ENCODE measurements at places on chromosomes 7 and 10.

GRCh38 chr7:117975476-117975875 is 102.2 kb upstream of the CTTNBP2 start:
- no peak for DNase-seq

- DNase-seq, result peak; percentile 66
Observed at GRCh38 chr10:74799721-74800221, 26.6 kb upstream of the KAT6B start.

GRCh38 chr10:75540357-75540966 is 109.0 kb downstream of the LRMDA start:
- DNase-seq, result no peak

- DNase-seq, result peak; percentile 38
Observed at GRCh38 chr10:118850418-118851061, 95.8 kb upstream of the CACUL1 start.

GRCh38 chr7:90256778-90257177 is 11.8 kb downstream of the CFAP69 start:
- DNase-seq, result no peak

DNA sequence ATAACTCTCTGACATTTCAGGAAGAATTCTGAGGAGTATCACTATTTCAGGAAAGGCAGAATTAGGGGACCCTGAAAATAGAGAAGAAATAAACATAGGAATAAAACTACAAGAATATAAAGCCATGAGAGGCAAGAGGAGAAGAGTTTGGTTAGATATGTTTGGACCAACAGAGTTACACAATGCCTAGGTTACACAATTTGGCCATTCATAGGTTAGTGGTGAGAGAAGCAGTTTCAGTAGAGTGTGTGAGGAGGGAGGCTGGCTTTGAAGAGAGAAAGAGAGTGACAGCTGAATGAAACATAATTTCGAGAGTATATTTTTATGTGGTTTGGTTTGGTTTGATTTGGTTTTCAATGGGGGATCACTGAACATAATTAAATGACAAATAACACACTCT is 783.2 kb upstream of the LRRN3 start:
- peak; percentile 70 for DNase-seq

DNA sequence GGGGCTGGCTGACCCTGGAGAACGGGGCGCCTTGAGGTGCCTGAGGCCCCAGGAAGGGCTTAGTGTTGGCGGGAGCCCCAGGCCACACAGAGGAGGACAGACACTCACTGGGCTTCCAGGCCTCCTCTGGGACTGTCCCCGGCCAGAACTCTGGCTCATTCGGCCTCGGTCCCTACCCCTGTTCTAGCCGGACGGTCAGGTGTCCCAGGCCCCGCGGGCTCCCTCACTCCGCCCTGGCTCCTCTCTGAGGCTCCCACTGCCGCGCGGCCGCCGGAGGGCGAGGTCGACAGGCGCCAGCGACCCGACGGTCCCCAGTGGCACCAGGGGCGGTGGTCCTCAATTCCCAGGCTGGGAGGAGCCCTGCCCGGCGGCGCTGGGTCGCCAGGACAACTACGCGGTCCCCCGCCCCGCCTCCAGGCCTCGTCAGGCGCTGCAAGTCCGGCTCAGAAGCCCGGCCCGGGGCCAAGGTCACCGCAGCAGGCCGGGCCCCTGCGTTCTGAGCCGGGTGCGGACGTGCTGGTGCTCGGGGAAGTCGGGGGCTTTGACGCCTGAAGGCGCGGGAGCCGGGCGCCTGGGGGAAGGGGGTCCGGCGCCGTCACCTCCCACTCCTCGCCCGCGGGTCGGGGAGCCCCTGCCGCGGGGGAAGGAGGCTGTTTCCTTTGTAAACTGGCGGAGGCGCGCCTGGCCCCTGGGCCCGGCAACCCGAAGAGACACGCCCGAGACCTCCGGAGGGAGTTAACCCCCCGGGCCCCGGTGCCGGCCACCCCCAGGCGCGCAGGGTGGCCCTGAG is 1.1 kb upstream of the PWWP2B start:
- peak; percentile 67 for DNase-seq

DNA sequence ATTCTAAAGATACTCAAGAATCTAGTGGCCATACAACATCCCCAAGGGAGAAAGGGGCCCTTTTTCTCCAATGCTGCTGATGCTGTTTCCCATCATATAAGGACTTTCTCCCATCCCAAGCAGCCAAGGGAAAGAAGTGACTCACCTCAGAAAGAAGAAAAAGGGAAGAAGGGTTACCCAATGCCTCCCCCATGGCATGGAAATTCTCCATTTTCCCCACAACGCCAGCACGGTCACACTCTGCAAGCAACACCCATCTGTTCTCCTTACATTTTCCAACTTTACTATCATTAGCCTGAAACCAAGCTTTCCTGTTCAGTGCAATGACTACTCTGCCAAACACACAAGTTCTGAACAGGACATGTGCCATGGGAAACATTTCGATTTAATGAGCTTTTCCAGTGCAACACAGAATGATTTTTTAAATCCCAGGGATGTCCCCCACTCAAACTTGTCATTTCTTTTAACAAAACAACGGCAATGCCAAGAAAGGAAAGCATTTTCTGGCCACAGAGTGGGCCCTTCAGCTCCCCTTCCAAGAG is 67.9 kb downstream of the PTPRN2 start:
- no peak for DNase-seq

- DNase-seq, result no peak
Observed at GRCh38 chr10:32943395-32943794, 14.6 kb downstream of the ITGB1 start.

GRCh38 chr10:15112657-15113056 is 15.5 kb downstream of the RPP38 start:
- no peak for DNase-seq

- no peak for DNase-seq
Observed at GRCh38 chr7:29471444-29472138, 92.0 kb upstream of the PRR15 start.

DNA sequence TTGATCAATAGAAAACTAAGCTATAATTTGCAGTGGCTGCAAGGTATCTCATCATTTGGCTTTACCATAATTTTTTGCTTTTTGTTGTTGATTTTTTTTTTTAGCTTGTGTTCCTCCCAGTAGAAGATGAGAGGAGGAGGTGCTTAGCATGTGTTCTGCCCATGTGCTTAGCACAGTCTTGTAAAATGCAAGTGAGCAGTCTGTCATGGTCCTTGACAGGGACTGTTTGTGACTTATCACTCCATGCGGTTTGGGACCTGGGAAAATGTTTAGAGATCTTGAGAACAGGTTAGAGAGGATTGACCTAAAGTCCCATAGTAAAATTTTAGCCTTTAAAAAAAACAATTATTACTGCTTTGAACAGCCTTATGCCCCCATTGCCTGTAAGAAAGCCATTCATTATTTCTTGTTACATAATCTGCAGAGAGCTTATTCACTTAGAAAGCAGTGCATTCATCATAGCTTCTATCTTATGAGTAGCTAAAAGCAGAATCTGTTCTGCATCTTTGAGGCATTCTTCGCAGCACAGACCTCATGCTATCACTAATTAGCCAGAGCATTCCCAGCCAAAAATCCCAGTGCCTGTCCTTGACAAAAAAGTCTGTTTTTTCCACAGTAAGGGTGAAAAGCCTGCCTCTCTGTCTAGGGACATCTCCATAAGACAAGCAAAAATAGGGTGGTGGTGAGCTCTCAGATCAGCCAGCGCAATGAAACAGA is 748.7 kb upstream of the GALNT17 start:
- no peak for DNase-seq

DNA sequence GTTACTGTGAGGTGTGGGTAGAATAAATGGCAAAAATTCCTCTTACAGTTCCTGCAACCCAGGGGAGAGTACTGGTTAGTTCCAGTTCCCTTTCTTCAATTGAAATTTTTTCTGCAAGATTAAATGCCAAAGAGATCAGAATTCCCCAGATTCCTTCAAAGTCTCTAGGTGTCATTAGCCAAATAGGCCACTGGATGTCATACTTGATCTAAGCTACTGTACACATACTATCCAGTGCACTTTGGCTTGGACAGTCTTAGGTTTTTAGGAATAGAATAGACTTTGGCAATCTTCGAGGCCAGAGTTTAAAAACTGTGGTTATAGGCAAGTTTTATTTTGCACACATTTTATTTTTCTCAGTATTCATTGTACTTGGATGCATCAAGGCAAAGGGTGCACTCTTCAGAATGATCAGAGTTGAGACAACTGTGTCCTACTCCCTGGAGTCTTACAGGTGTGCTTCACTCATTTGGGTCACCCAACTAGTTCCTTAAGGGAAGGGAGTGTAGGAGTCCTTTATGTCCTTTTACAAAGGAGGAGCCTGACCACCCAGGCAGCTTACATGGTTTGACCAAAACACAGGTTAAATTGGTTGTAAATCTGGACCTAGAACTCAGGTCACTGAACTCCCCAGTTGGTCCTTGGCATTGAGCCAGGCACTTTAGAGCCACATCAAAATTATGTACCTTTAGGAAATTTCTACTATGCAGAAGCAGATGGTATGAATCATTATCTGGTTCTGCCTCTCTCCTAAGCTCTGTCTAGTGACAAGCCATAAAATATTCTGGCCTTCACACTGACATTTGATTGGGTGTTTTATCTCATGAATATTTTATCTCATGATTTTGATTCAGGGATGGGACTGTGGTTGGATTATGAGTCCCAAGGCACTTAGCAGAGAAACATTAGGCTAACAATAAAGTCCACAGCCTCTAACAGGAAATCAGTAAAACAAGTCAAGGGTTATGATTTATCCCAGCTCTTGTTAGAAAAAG is 49.5 kb downstream of the ASAH2B start:
- peak; percentile 39 for DNase-seq

- no peak for DNase-seq
Observed at GRCh38 chr10:35887685-35888084, 245.6 kb upstream of the FZD8 start.

DNA sequence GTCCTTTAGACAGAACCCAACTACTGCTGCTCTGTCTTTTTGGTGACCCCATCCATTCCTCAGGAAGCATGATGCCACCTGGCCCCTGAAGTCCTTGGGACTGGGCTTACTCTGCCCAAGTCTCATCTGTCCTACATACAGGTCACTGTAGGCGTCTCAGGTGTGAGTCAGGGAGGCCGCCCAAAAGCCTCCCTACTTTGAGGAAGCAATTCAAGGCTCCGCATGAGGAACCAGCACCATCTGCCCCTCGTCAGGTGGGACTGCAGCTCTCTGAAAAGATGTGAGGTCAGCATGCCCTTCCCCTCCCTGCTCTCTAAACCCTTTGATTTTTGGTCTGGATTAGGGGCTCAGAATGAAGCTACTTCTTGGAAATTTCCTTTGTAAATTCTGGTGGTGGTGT is 354.8 kb downstream of the CXCL12 start:
- no peak for DNase-seq

GRCh38 chr10:90224791-90225566 is 523.6 kb downstream of the KIF20B start:
- DNase-seq, result no peak

DNA sequence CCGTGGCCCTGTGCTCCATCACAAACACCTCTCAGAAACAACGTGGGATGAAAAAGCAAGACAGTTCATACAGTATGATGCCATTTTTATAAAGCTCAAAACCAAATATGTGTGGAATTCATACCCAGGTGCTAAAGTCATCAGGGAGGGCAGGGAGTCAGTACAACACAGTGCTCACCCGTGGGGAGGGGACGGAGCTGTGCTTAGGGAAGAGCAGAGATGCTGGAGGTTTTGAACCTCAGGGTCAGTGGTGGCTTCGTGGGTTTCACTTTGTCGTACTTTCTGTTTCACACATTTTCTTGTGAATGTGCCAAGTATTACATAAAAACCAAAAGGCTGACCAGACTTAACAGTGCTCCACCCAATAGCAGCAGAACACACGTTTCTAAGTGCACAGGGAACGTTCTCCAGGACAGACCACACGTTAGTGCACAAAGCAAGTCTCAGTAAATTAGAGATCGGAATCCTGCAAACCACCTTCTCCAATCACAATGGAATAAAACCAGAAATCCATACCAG is 21.2 kb downstream of the ZMIZ2 start:
- DNase-seq, result peak; percentile 56

DNA sequence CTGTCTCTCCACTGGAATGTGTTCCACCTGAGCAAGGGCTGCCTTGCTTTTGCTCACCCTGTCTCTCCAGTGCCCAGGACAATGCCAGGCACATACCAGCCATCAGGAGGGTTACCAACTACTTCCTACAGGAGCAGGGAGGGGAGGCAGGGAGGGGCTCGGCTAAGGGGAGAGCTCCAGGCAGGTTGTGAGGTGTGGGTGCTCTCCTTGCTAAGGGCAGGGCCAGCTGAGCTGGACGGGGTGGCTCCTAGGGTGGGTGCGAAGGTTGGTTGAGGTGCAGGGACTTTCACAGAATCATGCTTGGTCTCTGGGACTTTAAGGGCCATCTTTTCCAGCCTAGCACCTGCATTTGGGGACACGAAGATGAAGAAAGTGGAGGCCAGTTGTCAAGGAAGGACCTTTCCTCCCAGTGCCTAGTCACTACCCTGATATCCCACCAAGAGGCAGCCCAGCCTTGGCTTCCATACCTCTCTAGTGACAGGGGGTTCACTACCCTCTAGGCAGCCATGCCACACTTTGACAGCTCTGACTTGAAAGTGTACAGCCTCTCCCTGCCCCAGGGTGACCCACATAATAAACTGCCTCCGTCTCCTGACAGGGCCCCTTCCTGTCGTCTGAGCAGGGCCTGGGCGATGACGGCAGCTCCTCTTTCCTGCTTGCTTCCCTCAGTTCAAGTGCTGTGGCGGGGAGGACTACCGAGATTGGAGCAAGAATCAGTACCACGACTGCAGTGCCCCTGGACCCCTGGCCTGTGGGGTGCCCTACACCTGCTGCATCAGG is 46.5 kb downstream of the TSPAN15 start:
- peak; percentile 45 for DNase-seq

- DNase-seq, result no peak
Observed at GRCh38 chr7:41628901-41629300, 74.0 kb downstream of the INHBA start.

- no peak for DNase-seq
Observed at GRCh38 chr10:50558371-50558770, 65.4 kb downstream of the SGMS1 start.

DNA sequence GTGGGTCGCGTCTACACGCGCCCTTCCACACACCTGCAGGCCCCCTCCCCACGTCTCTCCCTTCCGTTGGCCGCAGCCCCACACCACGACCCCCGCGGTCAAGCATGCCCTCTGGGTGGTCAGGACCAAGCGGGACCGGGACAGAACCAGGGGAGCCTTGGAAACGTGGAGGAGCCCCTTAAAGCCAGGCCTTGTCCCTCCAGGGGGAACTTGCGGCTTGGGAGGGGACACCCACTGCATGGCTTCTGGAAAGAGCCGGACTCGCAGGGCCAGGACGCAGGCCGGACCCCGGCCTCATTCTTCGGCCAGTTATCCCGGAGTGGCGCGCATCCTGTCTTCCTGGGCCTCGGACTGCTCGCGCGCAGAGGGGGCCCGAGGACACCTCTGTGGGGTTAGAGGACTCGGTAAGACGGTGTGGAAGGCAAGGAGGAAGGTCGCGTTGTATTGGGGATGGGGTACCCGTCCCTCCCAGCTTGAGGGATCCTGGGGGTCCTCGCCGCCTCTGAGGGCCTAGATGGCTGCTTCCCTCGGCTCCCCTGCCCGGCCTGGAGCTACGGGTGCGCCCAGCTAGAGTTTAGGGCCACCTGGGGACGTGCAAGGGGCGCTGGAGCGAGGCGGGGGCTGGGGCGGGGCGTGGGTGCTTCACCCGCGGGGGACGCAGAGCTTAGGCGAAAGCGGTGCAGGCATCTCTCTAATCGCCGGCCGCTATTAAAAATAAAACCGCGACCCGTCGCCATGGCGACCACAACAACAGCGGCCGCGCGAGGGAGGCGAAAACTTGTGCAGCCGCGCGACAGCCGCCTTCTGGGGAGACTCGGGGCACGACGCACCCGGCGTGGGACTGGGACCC is 1.8 kb upstream of the PDGFA start:
- DNase-seq, result peak; percentile 81

Data from mesenchymal stem cell (in vitro differentiated cells and primary cell).